ENCODE measurements at places on chromosomes 6 and 20. TPM values are rescaled to one million over a fixed set of nuclear protein-coding genes. Genes with fewer than 3 reads are reported as not detected.

Gene KCNQ2
- total RNA-seq = not detected

Gene CST7
- total RNA-seq = not detected

Gene MCHR2
- not detected for total RNA-seq

Gene RBPJL
- total RNA-seq = not detected

Gene TUBB
- total RNA-seq = 495 TPM

Gene E2F1
- 5.1 TPM for total RNA-seq

Gene LPA
- not detected for total RNA-seq

Gene DPM1
- 50.7 TPM for total RNA-seq

All from endothelial cell of coronary artery (primary cell).